Stimulated activated CD8-positive, alpha-beta memory T cell treated with anti-CD3 and anti-CD28 coated beads, Interleukin-4, amount 100 ng/mL, for 1 hour (primary cell): ENCODE measurements at places on chromosomes 4 and X.

DNA sequence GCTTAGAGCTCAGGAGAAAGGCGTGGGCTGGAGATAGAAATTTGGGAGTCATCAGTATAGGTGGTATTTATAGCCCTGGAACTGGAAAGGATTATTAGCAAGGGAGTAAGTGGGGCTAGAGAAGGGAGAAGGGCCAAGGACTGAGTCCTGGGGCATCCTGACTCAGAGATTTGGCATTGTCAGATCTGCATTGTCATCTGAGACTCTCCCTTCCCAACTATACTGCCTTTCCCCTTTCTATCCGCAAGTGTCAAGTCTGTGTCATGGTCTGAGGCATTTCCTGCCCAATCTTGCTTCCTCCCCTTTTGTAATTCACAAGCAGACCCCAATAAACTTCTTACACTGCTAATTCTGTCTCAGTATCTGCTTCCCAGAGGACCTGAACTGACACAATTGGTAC, 24.4 kb upstream of the SLC25A43 start:
- no peak for DNase-seq

DNA sequence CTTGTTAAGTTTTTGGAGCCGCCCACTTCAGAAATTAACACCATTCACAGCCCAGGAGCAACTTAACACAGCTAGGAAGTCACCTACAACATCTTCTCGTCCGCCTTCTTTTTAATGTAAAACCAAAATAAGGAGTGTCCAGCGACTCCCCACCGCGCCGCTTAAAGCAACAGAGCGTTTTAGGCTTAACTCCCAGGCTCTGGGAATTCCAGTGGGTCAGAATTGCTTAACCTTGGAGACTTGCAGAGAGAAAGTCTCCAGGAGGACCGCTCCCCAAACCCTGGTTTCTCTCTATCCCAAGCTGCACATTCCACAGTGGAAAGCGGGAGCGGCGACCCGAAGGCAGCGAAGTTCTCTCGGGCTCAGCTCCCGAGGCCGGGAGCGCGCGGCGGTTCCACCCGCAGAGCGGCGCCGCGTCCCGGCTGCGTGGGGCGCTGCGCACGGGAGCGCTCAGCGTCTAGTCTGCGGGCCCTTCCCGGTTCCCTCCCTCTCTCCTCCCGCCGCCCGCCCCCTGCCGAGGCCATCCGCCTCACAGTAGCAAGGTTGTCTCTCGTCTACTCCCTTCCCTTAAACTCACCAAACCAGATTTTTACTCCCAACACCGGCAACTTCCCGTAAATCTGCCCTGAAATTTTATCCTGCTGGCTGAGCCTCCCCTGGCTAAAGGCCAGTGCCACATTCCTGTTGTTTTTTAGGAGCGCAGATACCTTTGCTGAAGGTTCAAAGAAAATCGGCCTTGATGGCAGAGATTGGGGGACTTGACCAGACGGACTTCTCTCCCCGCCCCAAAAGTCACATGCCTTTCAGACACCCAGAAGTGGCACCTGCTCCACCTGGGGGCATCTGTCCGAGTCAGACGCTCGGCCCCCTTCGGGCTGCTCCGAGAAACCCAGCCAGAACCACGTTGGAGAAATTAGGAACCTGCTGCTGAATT, at the start of gene RBM47:
Gene RBM47 (minus strand): TSS at position 464 of the 934 bp plus-strand sequence. CDS start 190,971 bp downstream, outside the sequence.
- DNase-seq, result no peak

DNA sequence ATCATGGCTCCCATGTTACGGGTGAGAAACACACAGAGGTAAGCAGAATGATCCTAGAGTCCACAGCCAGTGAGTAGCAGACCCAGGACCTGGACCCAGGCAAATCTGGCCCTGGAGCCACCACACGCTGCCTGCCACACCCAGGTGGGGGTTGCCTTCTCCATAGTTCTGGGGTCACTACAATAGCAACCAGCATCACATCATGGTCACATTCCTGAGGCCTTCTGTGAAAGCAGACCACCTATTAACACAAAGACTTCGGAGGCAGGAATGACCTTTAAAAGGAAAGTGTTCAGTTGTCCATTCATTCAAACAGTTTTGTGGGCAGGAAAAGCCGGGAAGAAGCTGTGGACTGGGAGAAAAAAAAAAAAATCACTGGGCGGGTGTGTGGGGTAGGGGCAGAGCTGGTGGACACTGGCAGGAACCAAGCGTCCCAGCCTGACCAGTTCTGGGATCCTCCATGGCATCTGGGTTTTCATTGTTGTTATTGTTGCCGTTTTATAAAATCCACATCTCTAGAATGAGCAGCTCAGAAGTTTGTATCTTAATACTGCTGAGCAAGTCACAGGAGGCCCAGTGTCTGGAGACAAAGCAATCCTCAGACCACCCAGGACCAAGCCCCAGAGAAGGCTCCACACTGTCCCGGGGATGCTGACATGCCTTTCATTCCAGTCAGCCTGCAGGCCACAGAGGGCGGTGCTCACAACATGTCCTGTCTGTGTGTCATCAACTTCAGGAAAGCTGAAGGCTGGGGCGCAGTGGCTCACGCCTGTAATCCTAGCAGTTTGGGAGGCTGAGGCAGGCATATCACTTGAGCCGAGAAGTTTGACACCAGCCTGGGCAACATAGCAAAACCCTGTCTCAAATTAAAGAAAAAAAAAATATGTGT, 67.0 kb downstream of the SEL1L3 start:
- no peak for DNase-seq

DNA sequence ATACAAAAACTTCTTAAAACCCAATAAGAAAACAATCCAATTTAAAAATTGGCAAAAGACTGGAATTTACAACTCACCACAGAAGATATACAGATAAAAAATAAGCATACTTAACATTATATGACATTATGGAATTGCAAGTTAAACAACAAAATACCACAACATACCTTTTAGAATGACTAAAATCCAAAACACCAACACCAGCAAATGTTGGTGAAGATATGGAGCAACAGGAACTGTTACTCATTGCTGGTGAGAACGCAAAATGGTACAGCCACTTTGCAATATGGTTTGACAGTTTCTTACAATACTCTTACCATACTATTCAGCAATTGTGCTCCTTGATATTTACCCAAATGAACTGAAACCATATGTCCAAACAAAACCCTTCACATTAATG, 112.4 kb downstream of the ADGRL3 start:
- DNase-seq, result no peak

GRCh38 chrX:150257353-150258175, 105.6 kb upstream of the MAMLD1 start:
- no peak for DNase-seq

DNA sequence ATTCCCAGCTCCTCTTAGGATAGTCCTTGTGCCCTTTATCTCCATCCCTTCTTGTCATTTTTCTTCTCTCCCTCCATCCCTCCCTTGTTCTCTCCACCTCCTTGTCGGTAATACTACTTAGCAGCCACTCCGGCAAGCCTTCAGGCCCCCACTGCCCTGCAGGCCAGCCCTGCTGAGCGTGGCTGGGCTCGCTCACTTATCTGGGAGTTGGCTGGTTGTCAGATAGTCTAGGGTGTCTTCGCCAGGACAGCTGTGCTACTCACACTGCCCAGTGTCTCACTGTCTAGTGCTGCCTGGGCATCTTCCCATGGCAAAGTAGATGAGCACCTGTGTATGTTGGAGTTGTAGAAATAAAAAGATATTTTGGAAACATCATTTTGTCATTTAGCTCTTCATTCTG, 75.0 kb downstream of the STK32B start:
- DNase-seq, result no peak

GRCh38 chr4:173195109-173195508, 26.5 kb downstream of the GALNT7 start:
- DNase-seq, result no peak

DNA sequence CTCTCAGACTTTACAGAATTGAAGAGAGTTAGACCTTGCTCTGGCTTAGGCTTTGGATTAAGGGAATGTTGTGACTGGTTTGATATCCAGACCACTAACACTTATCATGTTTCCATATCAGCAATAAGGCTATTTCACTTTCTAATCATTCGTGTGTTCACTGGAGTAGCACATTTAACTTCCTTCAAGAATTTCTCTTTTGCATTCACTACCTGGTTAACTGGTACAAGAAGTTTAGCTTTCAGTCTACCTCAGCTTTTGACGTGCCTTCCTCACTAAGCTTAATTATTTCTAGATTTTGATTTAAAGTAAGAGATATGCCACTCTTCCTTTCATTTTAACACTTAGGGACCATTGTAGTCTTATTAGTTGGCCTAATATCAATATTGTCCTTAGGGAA, 62.6 kb downstream of the CASP6 start:
- no peak for DNase-seq

DNA sequence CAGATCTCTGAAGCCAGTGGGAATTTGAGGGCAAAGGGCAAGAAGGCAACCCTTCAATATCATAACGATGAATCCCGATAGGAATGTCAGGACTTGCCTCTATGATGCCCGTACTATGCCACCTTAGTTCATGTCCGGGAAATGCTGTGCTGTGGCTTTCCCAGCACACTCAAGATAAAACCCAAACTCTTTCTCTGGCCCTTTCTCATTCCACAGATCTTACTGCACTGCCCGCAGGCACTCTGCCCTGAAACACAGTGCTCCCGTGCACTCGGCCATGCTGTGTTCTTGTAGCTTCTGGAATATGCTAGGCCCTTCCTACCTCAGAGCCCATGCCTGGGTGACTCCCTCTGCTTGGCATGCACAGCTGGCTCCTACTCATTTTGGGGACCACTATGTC, 26.3 kb downstream of the SORCS2 start:
- no peak for DNase-seq

GRCh38 chrX:129876771-129877305, 29.1 kb upstream of the UTP14A start:
- DNase-seq, result no peak

DNA sequence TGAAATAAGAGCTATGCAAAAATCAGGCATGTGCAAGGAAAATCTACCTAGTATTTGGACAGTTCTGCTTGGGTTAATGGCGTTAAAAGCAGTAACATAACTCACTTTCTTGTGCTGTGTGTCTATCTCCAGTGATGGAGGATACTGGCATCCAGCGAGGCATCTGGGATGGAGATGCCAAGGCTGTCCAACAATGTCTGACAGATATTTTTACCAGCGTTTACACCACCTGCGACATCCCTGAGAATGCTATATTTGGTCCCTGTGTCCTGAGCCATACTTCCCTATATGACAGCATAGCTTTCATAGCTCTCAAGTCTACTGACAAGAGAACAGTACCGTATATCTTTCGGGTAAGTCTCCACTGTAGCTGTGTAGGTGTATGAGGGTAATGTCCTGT, 2.6 kb downstream of the PRDM8 start:
- no peak for DNase-seq

- DNase-seq, result peak; percentile 32
Observed at GRCh38 chr4:168153596-168154440, 61.5 kb downstream of the ANXA10 start.

DNA sequence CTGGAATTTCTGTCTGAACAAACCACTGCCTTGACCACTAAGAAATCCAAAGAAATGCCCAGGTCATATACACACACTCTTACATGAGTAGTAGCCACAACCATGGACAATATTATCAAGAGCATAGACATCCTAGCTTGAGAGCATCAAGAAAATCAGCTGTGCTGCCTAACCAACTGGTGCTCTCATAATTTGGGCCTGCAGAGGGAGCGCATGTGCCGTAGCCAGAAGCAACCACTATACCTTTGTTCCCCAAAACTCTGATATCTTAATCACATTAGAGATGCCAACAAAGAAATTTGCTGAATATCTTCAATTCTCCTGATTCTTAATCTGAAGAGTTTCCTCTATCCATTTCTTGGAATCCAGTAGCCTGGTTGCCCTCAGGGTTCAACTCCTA, 163.6 kb downstream of the ZNF674 start:
- DNase-seq, result no peak

DNA sequence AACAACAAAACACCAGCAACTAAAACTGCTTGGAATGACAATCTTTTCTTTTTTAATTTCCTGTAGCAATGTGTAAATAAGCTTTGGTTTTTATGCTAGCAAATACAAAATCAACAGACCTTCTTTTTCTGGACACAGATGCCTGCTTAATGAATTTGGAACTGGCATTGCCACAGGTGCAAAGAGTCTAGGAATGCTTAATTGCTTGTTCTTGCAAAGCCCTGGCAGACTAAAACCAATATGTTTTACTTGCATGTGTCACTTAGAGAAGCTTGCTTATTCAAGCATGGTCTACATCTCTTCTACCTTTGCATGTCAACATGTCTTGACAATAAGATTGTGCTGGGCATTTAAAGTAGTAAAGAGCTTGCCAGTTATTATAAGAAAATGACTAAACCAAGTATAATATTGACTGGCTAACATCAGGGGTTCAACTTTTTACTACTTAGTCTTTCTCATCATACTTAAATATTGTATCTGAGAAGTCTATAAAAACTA, 656.7 kb upstream of the NDST4 start:
- DNase-seq, result no peak

DNA sequence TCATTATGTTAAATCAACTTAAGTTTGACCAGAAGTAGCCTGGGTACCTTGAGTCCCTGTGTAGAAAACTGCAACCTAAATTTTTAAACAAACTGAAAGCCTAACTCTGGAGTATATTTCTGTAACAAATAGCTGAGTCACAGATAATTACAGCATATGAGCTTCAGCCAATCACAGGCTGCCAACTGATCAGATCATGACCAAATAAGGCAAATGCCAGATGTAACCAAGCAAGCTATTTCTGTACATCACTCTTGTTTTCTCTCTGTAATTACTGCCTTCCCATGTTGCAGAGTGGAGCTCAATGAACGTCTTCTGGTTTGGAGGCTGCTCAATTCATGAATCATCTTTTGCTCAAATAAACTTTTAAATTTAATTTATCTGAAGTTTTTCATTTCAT, 980.9 kb upstream of the DIAPH2 start:
- DNase-seq, result no peak

GRCh38 chr4:121900132-121900983, 30.1 kb upstream of the BBS7 start:
- DNase-seq, result peak; percentile 17

GRCh38 chr4:113832803-113833202, 71.3 kb upstream of the CAMK2D start:
- no peak for DNase-seq

- no peak for DNase-seq
Observed at GRCh38 chr4:139955600-139955999, 198.4 kb downstream of the MAML3 start.

- DNase-seq, result no peak
Observed at GRCh38 chr4:105057370-105058105, 89.1 kb upstream of the TET2 start.
